ENCODE measurements at places on chromosomes 16 and 17.

DNA sequence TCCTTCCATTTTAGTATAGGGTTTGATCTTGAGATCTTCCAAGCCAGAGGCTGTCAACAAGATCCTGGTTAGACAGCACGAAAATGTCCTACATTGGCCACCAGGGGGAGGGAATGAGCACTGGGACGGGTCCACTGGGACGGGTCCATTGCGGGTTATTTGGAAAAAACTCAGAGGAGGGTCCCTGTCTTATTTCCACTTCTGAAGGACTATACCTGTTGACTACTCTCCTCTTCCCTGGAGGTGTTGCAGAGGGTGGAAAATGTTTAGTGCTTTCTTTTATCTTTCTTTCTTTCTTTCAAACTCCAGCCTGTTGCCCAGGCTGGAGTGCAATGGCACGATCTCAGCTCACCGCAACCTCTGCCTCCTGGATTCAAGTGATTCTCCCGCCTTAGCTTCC is 2.5 kb downstream of the TTLL6 start:
- DNase-seq, result no peak

DNA sequence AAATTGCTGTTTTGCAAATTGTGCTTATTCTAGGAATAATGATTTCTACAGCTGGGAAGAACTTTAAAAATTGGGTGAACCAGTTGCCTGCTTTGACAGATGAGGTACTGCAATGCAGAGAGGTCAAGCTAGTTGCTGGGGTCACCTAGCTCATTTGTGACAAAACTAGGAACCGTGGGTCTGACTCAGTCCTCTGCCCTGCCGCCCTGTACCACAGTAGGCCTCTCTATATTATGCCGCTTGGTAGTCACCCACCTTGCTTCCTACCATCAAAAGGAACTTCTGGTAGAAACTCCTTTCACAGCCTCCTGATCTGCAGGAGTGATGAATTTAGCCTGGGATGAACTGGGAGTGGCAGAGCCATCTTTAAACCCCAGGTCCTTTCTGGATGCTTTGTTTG is 105.7 kb downstream of the PITPNC1 start:
- no peak for DNase-seq

DNA sequence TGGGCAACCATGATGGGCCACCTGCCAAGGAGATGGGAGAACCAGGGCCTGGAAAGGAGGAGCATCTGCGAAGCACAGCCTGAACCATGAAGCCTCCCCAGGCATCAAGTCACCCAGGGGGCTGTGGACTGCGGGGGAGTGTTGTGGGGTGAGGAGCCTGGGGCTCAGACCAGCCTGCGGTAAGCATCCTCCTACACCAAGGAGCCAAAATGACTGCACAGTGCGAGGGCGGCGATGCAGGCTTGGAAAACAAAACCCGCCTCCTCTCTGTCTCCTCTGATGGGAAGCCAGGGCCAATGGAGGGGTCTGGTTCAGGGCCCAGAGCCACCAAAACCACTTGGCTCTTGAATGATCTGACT is 18.1 kb upstream of the MAF start:
- no peak for DNase-seq

GRCh38 chr17:82647593-82648164 is 565 bp downstream of the WDR45B start:
- DNase-seq, result no peak

DNA sequence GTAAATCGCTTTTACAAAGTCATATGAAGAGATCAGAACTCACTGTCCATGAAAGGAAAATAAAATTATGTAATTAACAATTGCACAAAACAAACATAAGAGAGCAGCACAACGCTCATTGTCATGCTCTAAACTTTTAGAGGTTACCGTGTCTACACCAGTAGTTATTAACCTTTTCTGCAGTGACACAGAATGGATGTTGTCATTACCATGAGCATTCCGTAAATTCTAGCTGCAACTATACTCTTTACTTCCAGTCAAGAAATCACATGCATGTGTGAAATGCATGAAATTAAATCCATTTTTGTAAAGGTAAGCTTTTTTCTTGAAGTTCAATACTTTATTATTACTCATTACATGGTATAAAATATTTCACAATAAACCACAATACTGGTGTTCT is 38.2 kb downstream of the USP32 start:
- DNase-seq, result no peak

GRCh38 chr16:74111456-74111982 is 185.1 kb upstream of the PSMD7 start:
- DNase-seq, result no peak

GRCh38 chr16:17970816-17971331 is 365.7 kb downstream of the NPIPA8 start:
- DNase-seq, result no peak

DNA sequence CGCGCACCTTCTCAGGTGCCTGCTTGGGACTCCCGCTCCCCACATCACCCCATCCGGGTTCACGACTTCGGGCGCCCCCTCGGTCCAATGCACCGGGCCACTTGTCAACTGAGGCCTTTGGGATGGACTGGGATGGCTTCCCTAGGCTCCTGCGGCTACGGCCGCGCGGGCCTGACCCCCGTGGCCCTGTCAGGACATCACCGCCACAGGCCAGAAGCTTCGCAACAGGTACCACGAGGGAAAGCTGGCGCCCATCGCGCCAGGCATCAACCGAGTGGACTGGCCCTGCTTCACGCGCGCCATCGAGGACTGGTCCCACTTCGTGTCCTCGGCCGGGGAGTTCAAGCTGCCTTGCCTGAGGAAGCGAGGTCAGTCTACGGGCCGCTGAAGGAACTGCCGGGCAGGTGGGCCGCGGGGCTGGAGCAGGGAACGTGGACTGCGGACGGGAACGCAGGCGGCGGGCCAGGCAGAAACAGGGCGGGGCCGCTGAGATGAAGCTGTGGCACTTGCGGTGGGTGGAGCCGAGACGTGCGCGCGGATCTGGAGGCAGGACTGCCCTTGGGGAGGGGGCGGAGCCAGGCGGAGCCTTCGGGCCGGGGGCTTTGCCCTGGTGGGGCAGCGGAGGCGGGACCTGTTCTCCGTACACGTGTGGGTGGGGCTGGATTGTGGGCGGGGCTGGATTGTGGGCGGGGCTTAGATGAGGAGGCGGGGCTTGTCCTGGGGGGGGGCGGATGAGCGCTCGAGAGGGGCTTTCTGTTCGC is 13.7 kb upstream of the CNGB1 start:
- no peak for DNase-seq

DNA sequence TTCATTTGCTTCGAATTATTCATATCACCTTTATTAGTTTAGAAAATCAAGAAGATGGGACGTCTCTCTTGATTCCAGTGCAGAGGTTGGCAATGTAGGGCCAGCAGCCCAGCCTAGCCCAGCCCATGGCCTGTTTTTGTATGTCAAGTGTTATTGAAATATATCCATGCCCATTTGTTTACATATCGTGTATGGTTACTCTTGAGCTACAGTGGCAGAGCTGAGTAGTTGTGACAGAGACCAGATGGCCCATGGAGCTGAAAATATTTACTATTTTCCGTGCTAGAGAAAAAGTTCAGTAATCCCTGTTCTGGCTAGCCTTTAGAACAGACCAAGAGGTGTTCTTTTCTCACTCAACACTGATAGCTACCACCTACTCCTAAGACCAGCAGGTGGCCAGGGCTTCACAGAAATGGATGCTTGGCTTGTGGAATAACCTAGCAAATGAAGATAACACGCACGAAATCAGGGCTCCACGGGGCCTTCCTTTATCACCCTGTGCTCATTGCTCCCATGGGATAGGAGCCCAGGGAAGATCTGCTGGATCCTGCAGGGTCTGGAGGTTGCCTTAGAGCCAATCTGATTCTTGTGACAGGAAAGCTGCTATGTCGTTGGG is 123.2 kb upstream of the ANKFN1 start:
- no peak for DNase-seq

GRCh38 chr17:74592087-74592990 is at the start of gene CD300LD:
Gene CD300LD (minus strand): TSS chr17:74592283. CDS start chr17:74592202, 81 bp downstream.
- DNase-seq, result no peak

GRCh38 chr17:75695141-75695829 is 26.0 kb upstream of the ITGB4 start:
- DNase-seq, result no peak

- DNase-seq, result no peak
Measured at GRCh38 chr17:21377705-21378396, 1.7 kb downstream of the KCNJ12 start.

GRCh38 chr17:48925991-48926342 is 17.8 kb downstream of the UBE2Z start:
- DNase-seq, result no peak

DNA sequence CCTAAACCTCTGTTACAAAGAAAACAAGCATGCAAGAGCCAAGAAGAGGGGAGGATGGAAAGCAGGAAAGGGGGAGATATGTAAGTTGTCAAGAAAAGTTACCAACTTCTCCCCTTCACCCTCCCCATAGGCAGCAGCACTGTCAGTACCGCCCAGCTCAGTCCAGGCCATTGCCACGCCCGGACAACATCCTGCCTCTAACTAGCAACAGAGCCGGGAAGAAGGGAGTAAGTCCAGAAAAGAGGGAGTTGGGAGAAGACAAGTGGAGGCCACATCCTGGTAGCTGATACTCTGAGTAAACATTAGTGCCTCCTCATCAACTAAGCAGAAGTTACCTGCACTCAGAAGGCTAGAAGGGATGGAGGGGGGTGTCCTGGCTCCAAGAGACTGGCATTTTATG is 113.6 kb downstream of the SMG6 start:
- no peak for DNase-seq

GRCh38 chr16:25751230-25751835 is 59.6 kb downstream of the HS3ST4 start:
- no peak for DNase-seq

GRCh38 chr17:62933501-62934385 is 32.3 kb upstream of the TANC2 start:
- DNase-seq, result no peak

DNA sequence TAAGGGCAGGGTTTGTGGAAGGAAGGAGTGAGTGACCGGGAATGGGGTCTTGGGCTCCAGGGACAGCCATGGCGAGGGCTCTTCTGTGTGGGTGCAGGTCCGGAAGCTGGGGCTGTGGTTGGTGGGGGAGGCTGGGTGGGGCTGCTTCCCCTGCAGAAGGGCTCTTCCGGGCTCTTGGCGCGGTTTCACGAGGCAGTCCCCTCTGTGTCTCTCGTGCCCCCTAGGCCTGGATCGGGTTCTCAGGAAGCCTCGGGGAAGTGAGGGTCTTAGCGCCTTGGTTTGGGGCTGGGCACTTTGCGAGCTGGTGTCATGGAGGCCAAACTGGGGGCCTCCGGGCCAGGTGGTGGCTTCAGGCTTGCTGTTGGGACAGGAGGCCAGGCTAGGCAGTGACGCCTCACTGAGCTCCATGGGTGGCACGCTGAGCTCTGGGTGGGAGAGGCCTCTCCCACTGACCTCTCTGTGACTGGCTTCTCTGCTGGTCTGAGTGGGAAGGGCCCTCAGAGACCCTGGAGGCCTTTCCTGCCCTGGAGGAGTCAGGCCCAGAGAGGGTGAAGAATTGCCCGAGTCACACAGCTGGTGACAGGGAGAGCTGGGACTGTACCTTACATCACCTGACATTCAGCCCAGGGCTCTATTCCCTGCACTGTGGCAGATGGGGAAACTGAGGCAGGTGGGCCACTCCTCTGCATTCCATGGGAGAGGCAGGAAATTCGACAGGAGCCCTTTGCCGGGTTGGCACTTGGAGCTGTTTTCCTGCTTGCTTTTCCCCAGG is 8.2 kb downstream of the ADCY7 start:
- no peak for DNase-seq

All from glomerular endothelial cell (primary cell).